ENCODE measurements at places on chromosomes 11 and 22. TPM values are rescaled to one million over a fixed set of nuclear protein-coding genes. Genes with fewer than 3 reads are reported as not detected.
A peak's percentile ranks its signal among the peaks of the same experiment; 100 is the strongest.

GRCh38 chr11:78147807-78148206 lies 8.4 kb upstream of the ALG8 start:
- no peak for DNase-seq
- no peak overlapping the region for H3K27ac ChIP-seq
- H3K4me3 ChIP-seq = no peak overlapping the region
- H3K27me3 ChIP-seq = no peaks in the 10 kb centered on the region
- no peaks in the 10 kb centered on the region for H3K4me1 ChIP-seq
- H3K36me3 ChIP-seq = no peaks in the 10 kb centered on the region

DNA sequence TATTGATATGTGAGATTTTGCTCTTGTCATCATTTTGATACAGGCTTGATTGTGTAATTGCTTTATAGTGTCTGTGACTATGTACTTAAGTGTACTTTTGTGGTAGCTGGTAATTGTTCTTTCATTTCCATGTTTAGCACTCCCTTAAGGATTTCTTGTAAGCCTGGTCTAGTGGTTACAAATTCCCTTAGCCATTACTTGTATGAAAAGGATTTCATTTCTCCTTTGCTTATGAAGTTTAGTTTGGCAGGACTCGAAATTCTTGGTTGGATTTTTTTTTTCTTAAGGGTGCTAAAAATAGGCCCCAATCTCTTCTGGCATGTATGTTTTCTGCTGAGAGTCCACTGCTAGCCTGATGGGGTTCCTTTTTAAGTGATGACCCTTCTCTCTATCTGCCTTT lies 346.8 kb downstream of the JRKL start:
- no peak overlapping the region for H3K4me3 ChIP-seq
- no peak for DNase-seq
- H3K36me3 ChIP-seq = no peaks in the 10 kb centered on the region
- no peaks in the 10 kb centered on the region for H3K27me3 ChIP-seq
- H3K4me1 ChIP-seq = no peaks in the 10 kb centered on the region
- H3K27ac ChIP-seq = no peak overlapping the region

GRCh38 chr11:77035580-77035979 lies 1.4 kb downstream of the B3GNT6 start:
- H3K4me3 ChIP-seq = no peak overlapping the region
- DNase-seq = no peak
- no peaks in the 10 kb centered on the region for H3K36me3 ChIP-seq
- peaks cover 42% of the 10 kb centered on the region for H3K27me3 ChIP-seq
- H3K4me1 ChIP-seq = peaks cover 18% of the 10 kb centered on the region

DNA sequence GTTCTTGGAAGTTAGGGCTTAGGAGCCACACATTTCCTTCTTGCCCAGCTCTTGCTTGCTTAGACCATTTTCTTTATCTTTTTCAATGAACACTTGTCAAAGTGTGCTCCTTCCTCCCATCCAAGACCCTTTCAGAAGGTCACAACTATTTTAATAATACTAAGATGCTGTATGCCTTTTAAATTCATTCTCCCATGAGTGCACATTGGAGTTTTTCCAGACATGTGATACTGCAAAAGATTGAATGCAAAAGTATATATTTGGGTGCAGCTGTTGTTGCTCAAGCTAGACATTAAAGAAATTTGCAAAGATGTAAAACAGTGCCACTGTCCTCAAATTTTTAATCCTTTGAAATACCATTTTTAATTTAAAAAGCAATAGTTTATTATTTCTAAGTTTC lies 69.3 kb upstream of the TNRC6B start:
- peak overlapping the region; percentile 30 for H3K4me3 ChIP-seq
- no peak for DNase-seq
- H3K27me3 ChIP-seq = no peaks in the 10 kb centered on the region
- H3K36me3 ChIP-seq = no peaks in the 10 kb centered on the region
- peak overlapping the region; percentile 37 for H3K27ac ChIP-seq

GRCh38 chr22:17945888-17946648 lies 78.3 kb downstream of the MICAL3 start:
- DNase-seq = peak; percentile 62
- no peaks in the 10 kb centered on the region for H3K36me3 ChIP-seq
- no peaks in the 10 kb centered on the region for H3K27me3 ChIP-seq

- no peak overlapping the region for H3K27ac ChIP-seq
- H3K36me3 ChIP-seq = no peaks in the 10 kb centered on the region
- no peak for DNase-seq
- peaks cover 31% of the 10 kb centered on the region for H3K27me3 ChIP-seq
These were observed 17.2 kb upstream of the BSX start for GRCh38 chr11:122998727-122999366.

Gene CHRDL2
- not detected for total RNA-seq

Gene POU2AF2
- not detected for total RNA-seq

Gene MS4A3
- not detected for total RNA-seq
